ENCODE measurements at places on chromosomes 11 and 22.
A peak's percentile ranks its signal among the peaks of the same experiment; 100 is the strongest.

GRCh38 chr11:110599207-110599606, 113.0 kb downstream of the ARHGAP20 start:
- no peak for DNase-seq

DNA sequence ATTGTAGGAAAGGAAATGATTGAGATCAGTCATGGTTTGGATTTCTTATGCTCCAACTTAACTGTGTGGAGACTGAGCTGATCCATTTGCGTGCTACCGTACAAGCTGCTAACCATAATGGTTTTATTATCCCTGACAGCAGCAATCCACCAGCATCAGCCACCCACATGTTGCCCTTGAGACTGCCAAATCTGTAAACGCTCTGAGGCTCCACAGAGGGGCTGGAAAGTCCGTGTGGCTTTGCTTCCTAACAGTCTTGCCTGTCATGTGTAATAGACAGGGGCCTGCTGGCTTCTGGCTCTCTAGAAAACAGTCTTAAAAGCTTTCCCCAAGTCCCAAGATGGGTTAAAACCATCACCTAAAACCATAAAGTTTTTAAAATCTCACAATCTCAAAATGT, 30.1 kb downstream of the ATG16L2 start:
- no peak for DNase-seq

DNA sequence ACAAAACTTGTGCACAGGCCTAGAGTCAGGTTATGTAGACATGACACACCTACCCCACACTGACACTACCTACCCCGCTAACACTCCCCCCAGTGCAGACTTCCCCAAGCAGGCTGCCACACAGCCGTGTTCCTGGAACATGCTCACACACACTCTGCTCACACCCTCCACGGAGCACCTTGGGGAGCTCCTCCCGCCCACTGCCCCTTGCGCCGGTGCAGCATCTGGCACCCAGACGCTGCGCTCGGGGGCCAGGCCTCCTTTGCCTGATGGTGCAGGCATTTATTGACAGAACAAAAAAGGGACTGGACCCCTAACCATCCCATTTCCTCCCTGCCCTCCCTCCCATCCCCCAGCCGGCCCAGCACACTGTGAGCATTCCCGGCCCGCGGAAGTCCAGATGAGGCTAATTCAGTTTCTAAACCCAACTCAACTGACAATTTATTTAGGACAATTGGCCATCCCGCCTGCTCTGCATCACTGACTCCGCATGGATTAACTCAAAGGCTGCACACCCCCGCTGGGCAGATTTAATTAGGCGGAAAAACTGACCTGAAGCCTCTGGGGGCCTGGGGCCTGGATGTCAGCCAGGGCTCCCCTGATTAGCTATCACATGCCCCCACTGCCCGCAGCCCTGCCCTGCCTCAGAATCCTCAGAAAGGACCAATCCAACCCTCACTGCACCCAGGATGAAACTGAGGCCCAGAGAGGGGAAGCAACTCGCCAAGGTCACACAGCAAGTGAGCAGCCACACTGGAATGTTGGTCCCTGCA, 30.1 kb downstream of the KCNC1 start:
- DNase-seq = no peak

GRCh38 chr22:31347251-31348008, 1.3 kb upstream of the PATZ1 start:
- DNase-seq = peak; percentile 54

GRCh38 chr11:126113515-126113957, 50.9 kb upstream of the CDON start:
- no peak for DNase-seq

- DNase-seq = no peak
These were observed 16.3 kb upstream of the OR56B1 start for GRCh38 chr11:5719703-5720495.

GRCh38 chr22:35409783-35410662, 10.1 kb downstream of the MCM5 start:
- no peak for DNase-seq

DNA sequence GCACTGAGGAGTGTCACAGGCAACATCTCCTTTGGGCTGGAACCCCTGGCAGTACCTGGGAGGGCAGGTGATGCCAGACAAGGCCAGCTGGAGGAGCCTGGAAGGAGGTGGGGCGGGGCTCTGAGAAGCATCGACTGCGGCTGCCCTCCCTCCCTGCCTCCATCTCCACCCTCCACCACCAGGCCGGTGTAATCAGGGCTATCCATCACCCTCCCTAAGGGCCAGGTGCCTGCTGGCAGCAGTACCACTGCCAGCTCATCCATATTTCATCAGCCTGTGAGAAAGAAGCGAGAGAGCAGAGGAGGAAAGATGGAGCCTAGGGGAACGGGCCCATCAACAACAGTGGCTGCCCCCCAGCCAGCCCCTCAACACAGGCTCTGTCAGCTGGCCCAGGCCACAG, 51.4 kb upstream of the RASD2 start:
- no peak for DNase-seq

GRCh38 chr22:49657974-49658590, 169.6 kb downstream of the BRD1 start:
- DNase-seq = no peak

DNA sequence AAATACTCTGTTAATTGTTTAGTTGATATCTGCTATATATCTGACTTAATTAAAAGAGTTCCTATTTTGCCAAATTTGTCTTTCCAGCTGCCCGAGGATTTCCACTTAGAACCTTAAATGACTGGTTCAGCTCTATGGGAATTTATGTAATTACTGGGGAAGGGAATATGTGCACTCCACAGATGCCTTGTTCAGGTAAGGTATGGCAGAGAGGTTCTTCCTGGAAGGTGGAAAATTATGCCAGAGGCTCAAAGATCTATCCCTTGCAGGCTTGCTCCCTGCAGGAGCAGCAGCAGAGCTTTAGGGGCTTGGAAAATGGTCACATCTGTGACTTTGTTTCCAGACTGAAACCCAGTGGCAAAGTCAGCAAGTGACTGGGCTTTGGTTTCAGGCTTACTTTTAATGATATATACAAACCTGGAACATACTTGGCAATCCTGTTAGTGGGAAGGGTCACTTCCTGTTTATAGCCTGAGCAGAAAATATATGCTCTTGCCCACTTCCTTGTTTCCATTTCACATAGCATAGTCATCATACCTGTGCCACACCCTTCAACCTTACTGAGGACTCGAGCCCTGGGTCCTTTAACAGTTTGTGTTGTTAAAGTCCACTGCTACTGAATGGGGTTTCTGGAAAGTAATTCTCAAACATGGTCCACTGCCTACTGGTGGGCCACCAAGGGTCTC, 23.7 kb downstream of the WBP2NL start:
- DNase-seq = no peak

- no peak for DNase-seq
These were observed 625.9 kb upstream of the CADM1 start for GRCh38 chr11:116130122-116130521.

- no peak for DNase-seq
These were observed 2.0 kb upstream of the LARGE1 start for GRCh38 chr22:33922349-33922681.

DNA sequence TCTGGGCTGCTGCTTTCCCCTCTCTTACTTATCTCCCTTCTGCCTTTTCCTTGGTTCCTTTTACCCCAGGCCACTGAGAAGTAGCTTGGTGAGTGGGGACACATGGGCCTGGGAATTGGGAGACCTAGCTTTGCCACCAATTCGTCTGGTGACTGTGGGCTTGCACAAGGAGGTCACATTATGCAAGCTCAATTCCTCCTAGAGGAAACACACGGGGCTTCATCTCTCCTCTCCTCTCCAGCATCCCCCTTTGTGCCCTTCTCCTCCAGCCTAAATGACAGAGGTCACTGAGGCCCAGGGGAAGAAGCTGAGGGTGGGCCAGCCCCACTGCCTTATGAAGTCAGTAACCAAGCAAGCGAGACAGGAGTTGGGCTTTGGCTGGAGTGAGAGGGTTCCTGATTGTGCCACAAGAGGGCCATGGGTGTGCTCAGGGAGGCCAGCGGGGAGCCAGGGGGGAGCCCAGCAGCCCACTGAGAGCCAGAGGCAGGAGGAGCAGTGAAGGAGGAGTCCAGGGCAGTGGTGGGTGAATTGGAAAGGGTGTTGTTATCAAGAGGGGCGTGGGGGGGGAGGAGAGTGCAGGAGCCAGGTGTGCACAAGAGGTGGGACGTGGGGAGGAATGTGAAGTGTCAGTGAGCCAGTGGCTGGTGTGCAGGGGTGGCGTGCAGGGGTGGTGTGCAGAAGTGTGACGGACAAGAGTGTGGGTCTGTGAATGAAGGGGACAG, 2.0 kb downstream of the CLCF1 start:
- no peak for DNase-seq

DNA sequence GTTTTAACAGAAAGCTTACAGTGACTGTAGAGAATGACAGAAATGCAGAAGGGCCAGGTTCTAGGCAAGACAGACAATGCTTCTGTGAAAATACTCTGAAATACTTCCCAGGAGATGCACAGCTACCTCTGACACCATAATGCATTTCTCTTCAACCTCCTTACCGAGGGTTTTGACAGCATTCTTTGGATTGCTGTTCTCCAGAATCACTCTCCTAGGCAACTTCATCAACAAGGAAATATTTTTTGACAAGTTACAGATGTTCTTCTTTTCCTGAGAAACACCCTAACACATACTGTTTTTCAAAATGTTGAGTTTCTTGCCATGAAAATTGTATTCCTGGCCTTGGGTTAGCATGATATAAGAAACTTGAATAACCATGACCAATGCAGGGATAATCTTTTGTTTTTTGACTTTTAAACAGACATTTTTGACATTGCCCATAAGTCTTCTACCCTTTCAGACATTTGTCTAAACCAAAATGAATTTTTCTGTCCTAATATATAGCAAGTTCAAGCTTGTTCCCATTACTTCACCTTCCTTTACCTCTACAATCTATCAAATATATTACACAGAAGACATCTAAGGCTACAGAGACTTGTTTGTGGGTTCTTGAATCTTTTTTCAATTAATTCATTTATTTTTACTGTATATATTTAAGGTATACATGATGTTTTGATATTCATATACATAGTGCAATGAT, 108.1 kb downstream of the CCDC34 start:
- DNase-seq = no peak

- no peak for DNase-seq
These were observed 439 bp downstream of the LMO1 start for GRCh38 chr11:8263109-8263768.

DNA sequence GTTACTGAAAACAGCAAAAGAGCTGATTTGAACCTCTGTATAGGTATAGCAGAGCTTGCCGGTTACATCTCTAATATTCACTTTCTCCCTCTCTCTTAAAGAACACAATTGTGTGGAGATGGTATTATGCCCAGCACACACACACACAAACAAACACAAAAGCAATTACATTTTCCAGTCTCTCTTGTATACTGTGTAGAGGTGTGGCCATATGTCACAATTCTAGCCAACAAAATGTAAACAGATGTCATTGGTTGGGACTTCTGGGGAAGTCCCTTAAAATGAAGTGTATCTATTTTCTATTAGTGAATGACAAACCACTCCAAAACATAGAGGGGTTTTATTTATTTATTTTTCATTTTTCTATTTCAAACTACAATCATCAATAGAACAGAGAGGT, 12.8 kb downstream of the KCTD14 start:
- no peak for DNase-seq

GRCh38 chr11:85772695-85773094, 38.2 kb downstream of the SYTL2 start:
- DNase-seq = no peak

DNA sequence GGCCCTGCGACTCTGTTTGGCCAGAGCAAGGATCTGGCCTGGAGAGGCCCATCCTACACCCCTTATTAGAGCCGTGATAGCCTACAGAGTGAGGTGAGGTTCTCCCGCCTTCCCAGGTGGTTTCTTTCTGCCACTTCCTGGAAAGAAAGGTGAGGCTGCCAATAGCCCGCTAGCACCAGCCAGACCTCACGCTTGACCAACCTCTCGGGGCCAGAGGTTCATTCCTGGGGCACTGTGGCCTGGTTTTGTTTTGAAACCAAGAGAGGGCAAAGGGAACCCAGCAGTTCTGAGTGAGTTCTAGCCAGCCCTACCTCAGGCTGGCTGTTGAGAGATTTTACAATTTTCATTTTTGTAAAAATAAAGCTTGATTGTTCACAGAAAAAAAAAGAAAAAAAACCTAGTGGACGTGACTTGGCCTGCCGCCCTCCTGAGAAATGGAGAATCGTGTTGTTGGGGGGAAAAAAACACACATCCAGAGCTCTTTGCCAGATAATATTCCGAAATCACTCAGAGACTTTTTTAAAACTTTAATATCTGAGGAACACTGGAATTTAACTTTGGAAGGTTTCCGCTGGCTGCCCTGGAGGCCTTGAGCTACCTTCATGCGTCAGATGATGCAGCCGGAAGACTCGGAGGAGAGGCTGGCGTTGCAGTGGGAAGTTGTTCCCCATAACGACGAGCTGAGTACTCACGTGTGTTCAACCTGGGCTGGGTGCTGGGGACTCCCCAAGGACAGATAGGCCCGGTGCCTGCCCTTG, 84.5 kb downstream of the BCR start:
- no peak for DNase-seq

GRCh38 chr11:131658952-131659351, 288.5 kb downstream of the NTM start:
- no peak for DNase-seq

GRCh38 chr11:17743026-17743807, 8.6 kb downstream of the KCNC1 start:
- DNase-seq = no peak

GRCh38 chr11:16780146-16780545, 41.7 kb downstream of the C11orf58 start:
- no peak for DNase-seq

DNA sequence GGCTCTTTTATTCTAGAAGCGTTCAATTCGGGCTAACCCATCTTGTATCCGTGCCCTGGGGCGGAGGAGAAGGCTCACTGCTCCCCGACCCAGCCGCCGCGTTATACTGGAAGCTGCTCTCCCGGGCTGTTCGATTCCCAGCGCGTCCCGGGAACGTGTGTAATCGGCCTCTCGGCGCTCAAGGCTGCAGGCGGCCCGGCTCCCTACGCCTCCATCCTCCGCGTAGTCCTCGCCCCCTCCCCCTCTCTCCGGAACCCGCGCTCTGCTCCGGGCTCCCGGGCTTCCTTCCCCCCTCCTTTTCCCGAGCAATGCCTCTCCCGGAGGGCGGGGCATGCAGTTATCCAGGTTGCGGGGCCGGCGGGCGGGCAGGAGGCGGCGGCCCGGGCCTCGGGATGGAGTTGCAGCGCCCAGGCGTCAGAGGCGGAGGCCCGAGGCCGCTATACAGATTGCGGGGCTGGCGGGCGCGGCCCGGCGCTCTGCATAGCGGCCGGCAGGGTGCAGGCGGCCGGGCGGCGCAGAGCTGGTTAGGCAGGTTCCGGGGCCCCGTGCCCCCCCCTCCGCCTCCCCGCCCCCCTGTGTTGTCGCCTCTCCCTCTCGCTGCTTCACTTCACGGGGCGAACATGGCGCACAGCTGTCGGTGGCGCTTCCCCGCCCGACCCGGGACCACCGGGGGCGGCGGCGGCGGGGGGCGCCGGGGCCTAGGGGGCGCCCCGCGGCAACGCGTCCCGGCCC, at the start of gene KMT2A:
KMT2A (plus strand) TSS at position 600 of the 732 bp plus-strand sequence; CDS start at position 621, 21 bp downstream.
- DNase-seq = peak; percentile 89

Data from stimulated activated CD4-positive, alpha-beta T cell treated with anti-CD3 and anti-CD28 coated beads, TNF-alpha, amount 100 ng/mL, for 48 hours (primary cell).